SK-N-SH treated with all-trans-retinoic acid at 6 μM for 48 hours (cell line): ENCODE measurements at places on chromosomes 11 and 22.
A peak's percentile ranks its signal among the peaks of the same experiment; 100 is the strongest.

DNA sequence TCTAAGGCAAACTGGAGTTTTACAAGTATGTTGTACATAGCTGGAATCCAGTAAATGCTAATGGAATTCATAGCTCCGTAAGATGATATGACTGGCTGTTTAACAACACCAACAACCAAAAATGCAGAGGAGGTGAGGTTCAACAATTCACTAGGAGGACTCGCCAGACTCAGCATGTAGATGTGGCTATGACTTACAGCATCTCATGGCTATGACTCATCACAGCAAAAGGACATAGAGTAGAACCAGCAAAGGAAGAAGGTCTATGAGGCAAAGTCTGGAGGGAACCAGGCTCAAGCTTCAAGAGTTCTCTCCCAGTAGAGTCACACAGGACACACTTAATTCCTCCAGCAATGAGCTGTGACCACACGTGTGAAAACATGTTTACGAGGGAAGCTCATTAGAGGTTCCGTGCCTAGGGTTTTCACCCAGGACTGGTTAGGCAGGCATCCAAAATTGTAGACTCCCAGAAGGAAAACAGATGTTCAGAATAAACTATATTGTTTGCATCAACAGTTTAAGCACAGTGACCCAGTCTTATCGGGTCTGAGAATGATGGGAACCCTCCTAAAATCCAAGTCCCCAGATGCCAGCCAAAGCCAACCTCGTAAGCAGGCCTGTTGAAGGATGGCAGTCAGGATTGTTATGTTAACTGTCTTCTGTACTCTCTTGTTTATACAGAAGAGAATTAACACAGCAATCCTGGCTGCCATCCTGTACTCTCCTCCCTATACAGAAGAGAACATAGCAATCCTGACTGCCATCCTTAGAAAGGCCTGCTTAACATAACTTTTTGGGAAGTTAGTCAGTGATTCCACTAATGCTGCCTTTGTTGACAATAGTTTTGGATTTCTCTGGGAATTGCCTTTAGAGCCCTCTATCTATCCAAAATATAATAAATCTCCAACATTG, 116.6 kb downstream of the LARGE1 start:
- no peak for ATAC-seq

GRCh38 chr22:24503137-24503842, 8.2 kb downstream of the UPB1 start:
- peak; percentile 97 for ATAC-seq

- peak; percentile 44 for ATAC-seq
Measured at GRCh38 chr11:108890482-108891105, 225.7 kb downstream of the DDX10 start.

DNA sequence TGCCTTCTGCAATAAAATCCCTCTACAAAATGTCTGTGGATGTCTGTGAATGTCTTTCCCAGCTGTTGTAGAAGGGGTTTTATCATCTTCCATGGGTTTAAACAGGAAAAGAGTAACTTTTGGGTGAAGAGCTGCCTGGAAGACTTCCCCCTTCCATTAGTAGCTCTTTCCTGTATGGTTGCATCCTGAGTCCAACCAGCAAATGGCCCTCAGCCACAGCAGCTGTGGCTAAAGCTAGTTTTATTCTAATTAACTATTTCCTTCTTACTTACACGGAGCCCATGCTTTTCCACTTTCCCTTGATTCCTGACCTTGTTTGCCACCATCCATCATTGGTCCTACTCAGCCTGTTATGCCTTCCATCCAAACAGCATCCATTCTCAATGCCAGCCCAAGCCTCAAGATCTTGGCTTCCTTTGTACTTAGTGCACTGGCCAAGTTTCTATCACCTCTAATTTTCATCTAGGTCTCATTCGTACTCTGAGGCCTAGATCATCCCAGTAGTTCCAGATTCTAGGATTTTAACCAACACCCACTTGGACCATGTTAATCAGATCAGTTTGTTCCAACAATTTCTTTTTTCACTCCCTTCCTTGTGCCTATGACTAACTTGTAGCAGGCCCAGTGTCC, 41.5 kb upstream of the CADM1 start:
- no peak for ATAC-seq

- no peak for ATAC-seq
Measured at GRCh38 chr11:48129697-48130395, 86.8 kb upstream of the OR4B1 start.

GRCh38 chr11:115761817-115762216, 257.6 kb upstream of the CADM1 start:
- ATAC-seq = no peak

DNA sequence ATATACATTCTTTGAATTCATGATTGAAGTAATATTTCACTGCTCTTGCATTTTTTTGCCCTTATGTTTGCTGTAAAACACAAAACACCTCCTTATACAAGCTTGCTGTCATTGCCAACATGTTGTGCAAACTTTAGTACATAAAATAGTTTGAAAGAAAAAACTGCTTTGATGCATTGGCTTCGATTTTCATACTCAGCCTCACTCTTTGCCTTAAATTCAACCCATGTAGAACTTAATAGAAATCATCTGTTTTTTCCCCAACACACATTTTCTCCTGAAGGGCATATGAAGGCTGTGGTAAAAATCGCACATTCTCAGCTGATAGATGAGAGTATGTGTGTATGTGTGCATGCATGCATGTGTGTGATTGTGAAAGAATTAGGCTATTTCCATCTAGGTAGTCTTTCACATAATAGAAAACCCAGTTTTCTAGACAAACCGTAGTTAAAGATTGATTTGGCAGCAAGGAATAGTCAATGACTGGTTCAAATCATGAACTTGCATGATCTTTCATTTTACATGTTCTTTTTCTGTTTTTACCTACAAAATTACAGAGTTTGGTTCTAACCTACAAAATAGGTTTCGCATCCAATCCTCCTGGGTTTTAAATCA, 72.8 kb upstream of the MTMR2 start:
- ATAC-seq = no peak

- peak; percentile 33; the same call in 1 of the 3 replicates for ATAC-seq
Measured at GRCh38 chr22:31872209-31872608, 72.1 kb upstream of the YWHAH start.

DNA sequence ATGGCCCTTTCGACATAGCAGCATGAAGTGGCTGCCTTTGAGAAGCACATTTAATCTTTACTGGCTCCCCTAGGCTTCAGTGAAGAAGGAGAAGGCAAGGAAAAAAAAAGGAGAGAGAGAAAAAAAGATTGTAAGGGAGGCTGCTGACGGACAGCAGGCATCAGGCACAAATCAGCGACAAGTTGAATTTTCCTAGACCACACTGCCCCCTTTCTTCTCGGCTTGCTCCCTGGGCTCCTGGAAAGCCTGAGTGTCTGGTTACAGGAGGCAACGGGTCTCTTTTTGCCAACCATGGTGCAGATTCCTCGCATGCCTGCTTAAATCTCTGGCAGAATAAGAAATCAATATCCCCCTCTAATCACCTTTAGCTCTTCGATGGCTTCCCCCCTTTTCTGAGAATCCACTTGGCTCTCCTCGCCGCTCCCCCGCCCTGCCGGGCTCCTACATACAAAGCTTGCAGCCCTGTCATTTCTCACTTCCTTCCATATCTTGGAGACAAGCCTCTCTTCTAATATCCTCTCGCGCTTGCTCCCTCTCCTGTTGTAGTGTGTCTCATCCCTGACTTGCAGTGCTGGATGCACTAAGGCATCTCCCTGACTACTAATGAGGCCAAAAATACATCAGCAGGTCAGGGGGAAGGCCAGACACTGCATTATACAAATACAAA, 14.3 kb downstream of the BLID start:
- ATAC-seq = peak; percentile 73

DNA sequence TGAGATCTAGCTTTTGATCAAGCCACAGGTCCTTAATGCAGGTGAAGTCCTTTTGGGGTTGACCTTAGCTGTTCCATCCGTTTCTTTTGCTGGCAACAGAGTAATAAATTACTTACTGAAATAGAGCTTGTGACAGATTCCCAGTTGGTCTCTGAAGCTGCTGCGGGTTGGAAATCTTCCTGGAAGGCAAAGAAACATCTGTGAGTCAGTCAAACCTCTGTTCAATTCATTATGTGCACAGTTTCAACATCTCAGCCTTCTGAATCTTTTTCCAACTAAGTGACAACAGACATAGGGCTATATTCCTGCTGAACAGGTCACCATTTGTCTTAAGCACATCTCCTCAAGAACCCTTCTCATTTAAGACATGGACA, 88.9 kb upstream of the DDI1 start:
- peak; percentile 34; the same call in 2 of the 3 replicates for ATAC-seq

DNA sequence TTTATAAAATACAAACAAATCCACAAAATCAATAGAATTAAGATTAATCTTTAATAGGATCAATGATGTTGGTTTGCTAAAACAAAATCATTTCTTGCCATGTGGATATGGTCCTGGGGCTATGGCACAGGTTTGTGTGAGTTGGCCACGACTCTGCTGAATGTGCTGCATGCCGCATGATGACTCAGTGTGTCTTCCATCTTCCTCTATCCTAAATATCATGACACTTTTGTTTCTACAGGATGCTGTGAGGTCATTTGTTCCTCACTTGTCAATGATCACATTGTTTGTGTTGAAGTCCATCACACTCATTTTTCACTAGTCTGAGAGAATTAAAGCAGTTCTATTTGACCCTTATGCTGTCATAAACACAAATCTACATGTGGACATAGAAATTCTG, 167.2 kb upstream of the ZBED5 start:
- no peak for ATAC-seq

DNA sequence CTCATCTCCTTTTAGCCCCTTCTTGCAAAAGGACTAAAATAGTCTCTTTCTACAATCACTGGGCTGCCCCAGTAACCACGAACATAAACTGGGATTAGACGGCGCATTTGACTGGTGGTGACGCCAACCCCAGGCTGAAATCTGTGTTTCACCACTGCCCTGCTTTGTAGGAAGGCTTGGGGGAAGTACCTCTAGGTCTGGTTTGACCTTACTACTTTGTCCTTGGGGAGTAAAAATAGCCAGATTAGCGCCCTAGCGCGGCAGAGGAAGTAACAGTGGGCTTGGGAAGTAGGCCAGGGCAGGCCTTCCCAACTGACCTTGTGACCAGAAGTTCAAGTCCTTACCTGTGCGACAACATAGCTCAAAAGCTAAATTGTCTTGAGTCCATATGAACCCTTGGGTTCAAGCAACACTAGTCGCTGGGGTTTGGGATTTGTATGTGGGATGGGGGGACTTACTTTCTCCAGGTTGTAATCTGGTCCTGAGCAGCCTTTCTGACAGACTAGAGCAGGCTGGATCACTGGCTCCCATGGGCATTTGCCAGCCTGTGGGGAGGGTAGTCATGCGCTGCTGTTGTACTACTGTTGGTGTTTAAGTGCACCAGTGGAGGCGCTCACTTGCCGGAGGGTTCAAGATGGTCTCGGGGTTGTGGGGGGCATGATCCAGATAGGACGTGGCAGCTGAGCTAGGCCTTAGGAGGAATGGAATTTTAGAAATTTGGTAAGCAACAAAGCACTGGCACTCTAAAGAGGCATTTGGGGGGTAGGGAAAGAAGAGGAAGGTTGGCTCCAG, 953 bp upstream of the PACS1 start:
- ATAC-seq = peak; percentile 62

GRCh38 chr11:7050191-7050590, 29.9 kb downstream of the NLRP14 start:
- no peak for ATAC-seq

DNA sequence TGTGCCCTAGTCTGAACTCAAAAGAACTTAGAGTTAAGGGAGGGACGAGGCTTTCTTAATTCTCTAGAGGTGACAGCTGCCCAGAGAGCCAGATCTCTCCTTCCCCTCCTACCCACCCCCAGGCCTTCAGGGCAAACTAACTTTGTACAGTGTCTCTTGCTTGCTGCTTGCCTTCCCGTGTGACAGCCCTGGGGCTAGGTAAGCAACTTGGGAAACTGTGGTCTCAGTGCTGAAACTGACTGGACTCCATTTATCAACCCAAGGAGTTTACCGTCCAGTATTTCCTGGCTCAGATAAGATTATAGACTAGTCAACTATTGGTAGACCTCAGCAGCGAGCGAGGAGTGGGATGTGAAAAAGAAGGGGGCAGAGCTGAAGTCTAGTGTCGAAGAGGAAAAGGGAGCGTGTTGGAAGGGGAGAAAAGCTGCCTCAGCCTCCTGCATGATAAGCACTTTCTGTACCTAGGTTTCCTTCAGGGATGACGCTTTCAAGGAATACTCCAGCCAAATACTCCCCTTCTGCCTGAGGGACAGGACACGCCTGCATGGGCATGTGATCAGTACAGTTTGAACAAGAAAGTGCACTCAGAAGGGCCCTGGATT, 43.3 kb upstream of the WEE1 start:
- no peak for ATAC-seq

DNA sequence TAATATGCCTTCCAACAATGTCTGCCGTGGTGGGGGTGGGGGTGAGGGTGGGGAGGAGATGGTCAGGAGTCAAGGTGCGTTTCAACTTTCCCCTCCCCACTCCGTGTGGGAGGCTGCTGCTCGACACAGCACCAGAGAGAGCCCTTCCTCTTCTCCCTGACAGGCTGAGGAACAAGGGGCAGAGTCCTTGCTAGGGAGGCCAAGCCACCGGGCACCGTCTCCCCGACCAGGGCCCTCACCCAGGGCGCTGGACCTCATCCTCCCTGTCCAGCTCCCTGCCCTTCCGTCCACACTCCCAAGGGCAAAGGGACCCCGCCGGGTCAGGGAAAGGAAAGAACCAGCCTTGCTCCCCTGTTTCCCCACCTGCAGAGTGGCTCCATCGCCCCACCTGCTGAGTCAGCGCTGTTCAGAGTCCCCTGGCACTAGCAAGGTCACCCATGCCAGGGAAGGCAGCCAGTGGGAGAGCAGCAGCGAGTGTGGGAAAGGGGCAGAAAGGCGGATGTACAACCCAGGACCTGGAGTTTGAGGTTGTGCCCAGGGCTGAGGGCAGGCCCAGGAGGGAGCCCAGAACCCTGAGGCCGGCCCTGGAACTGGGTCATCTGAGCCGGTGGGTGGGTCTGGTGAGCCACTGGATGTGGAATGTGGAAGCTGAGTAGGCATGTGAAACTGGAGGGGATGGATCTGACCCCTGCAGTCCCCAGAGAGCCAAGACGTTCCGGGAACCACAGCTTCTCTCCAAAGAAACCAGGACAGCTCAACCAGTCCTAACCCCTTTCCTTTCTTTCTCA, 47.2 kb downstream of the BUD13 start:
- no peak for ATAC-seq

DNA sequence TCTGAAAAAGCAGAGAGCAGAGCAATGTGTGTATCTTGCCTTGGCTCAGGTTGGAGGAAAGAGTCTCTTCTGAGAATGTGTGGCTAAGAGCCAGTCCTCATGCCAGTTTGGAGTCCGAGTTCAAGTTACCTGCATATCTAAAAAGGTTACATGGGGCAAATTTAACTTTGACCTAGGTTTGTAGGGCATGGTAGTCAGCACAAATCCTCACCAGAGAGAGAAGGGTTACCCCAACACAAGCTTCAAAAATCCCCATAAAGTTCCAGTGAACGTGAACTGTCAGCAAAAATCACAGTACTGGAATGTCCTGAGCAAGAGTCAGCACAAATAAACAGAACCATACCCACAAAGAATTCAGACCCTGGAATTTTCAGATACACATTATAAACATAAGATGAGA, 13.8 kb downstream of the SDHD start:
- no peak for ATAC-seq

- ATAC-seq = no peak
Measured at GRCh38 chr11:72003776-72004171, 5.1 kb downstream of the IL18BP start.

GRCh38 chr11:71929491-71929890, 645 bp downstream of the RNF121 start:
- ATAC-seq = no peak
